ENCODE measurements at places on chromosomes 6 and 20.

DNA sequence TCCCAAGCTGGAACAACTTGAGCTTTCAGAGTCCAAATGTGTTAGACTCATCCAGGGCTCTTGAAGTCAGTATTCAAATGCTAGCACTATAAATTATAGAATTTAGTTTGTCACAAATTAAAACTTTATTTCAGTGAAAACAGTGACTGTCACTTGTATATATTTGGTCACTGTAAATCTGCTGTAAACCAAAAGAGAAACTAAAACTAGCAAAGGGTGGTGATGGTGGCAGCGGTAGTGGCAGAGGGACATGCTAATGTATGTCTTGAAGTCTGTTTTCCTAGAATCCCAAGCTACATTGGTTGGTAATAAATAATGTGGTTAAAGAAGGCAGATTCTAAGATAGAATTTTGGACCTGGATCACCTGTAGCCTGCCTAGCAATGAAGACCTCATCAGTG, 140.4 kb upstream of the CENPW start:
- no peak for DNase-seq

DNA sequence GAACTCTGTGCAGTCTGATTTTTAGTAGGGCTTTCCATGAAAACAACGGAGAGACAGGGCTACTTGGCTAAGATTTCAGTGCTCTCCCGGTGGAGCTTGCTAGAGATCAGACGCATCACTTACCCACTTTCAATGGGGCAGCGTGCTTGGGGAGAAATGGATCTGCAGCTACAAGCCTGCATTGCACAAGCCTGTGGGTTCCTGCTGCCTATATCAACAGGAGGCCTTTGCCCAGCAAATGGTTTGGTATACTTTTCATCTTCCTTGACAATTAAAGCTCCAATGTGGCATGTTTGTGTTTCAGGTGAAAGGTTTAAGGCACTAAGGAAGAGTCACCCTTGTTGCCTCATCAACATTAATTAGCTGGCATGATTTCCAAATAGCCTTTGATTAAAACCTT, 136.0 kb upstream of the FOXQ1 start:
- no peak for DNase-seq

DNA sequence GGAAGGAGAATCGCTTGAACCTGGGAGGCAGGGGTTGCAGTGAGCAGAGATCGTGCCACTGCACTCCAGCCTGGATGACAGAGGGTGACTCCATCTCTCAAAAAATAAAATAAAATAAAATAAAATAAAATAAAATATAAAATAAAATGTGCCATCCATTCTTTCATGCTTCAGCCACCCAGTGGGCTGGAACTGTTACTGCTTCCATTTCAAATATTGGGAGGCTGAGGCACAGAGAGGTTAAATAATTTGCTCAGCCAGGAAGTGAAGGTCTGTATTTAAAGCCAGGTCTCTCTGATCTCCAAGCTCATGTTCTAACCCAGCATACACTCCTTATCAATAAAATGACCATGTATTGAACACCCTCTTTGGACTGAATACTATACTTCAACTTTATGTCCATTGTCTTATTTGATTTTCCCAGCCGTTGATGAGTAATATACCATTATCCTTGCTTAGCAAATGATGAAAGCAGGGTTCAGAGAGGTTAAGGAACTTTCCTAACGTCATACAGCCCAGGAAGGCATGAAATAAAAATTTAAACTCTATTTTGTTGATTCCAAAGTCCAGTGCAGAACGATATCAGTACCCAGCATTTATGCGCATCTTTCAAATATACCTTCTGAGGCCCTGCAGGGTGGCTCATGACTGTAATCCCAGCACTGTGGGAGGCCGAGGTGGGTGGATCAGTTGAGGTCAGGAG, 25.8 kb upstream of the SLC9A8 start:
- no peak for DNase-seq

DNA sequence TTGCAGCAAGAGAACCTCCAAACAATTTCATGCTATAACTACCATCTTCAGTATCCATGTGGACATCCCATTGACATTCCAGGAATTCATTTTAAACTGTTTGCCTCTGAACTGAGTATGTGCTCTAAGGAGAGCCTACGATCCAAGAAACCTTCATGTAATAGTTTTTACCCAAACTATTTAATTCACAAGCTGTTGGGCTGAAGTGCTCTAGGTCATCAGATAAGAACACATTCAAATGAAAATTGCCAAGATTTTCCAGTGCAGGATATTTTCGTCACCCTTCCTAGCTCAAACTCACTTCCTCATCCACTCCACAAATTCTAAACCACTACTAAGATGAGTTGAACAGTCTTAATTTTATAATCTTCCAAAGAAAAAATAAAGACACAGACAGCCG, 12.8 kb downstream of the RSPO3 start:
- no peak for DNase-seq

DNA sequence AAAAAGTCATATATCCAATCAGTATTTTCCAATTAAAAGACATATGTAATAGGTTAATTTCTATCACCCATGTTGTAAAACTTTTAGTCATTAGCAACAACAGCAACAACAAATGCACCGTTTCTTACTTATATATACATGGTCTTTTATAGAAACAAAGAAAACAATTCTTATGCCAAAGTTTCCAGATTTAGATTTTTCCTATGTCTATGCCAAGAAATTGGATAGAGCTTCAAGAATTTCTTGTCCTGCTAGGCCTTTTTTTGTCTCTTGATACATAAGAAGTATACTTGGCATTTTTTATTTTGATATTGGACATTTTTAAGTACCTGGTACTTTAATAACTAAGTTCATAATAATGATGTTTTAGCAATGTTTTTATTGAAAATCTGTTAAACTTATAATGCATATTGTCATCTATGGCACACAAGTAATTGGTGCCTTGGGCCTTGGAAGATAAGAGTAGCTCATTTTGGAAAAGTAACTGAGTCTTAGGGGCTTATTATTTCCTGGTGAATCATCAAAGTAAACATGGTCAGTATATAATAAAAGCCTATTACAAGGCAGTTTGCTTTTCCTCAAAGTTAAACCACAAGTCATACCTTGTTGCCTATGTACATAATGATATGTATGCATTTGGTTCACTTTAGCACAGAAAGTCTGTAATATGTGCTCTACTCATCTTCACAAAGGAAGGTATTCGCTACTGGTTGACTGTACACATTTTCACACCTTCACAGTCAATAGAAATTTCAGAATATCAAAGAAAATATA, 10.1 kb upstream of the FRK start:
- DNase-seq, result no peak

DNA sequence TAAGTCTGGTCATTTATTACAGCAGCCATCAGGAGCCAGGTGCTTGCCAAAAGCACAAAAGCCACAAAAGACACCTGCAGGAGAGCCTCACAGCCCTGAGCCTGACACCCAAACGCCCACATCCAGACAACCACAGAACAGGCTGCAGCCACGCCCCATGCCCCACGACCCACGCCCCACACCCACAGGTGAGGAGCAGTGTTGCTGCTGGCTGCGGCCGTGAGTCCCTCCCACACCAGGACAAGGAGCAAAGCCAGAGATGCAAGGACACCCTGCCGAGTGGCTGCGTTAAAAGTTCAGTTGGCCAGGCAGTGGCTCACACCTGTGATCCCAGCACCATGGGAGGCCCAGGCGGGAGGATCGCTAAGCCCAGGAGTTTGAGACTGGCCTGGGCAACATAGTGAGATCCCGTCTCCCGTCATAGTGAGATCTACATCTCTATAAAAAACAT, 43.0 kb downstream of the SLC2A4RG start:
- DNase-seq, result peak; percentile 23

DNA sequence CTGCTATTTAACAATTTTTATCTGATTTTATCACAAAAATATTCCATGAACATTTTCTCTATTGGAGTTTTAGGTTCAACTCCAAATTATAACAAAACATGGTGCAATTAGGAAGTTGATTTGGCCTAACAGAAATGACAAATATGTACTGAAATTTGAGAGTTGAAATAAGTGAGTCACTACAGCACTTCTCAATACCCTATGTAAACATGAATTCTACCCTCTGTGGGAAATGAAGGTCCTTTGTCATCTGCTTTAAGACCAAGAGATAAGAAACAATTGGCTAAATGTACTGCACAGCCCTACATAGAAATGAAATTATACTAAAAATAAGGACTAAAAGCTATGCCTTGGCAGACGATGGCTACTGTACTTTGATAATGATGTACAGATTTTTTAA, 86.2 kb upstream of the BEND6 start:
- no peak for DNase-seq

- DNase-seq, result no peak
Measured at GRCh38 chr6:53987522-53987888, 123.7 kb upstream of the MLIP start.

DNA sequence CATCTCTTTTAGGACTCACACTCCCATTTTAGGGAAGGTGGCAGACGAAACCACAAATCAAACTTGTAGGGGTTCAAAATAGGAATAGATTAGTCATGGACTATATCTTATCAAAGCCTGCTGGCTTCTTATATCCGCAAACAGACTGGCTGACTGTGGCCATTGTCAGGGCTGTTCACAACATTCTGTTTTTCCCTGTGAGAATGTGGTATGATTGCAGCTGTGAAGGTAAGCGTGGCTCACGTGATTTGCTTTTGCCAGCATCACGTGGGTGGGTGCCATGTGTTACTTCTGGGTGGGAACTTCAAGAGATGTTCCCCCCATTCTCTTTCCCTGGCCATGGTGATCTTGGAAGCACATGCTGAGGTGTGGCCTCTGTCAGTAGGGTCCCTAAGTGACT, 5.9 kb downstream of the IP6K3 start:
- DNase-seq, result no peak

- no peak for DNase-seq
Measured at GRCh38 chr20:60063048-60063451, 104.8 kb downstream of the CDH26 start.

DNA sequence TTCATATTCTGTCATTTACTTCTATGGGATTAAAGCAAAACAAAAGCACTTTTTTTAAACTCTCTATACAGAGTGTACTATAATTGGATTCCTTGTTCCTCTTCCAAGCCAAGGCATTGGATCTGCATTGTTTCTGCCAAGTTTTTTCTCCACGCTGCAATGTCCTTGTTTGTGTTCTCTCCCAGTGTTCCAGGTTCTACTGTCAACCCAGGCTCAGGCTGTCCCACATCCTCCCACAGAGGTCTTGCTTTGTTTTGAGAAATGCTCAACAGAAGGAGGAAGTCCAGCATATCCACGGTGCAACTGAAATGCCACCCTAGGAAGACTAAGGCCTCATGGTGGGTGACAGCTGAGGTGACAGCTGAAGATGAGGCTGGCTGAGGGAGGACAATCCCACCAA, 287.1 kb upstream of the PRDM1 start:
- no peak for DNase-seq

GRCh38 chr6:16402581-16402900, 164.2 kb downstream of the GMPR start:
- DNase-seq, result no peak

GRCh38 chr20:48659858-48660257, 167.9 kb downstream of the PREX1 start:
- no peak for DNase-seq

GRCh38 chr6:166930354-166930891, 25.9 kb downstream of the RNASET2 start:
- DNase-seq, result no peak
